IPS-NIHi11 (cell line): ENCODE measurements at places on chromosomes 6 and 20.

GRCh38 chr6:157226026-157226625, 97.2 kb downstream of the TMEM242 start:
- DNase-seq: no peak

- no peak for DNase-seq
Measured at GRCh38 chr20:38186788-38187221, 21.7 kb upstream of the TGM2 start.

- no peak for DNase-seq
Measured at GRCh38 chr6:100999034-100999597, 118.0 kb upstream of the ASCC3 start.

DNA sequence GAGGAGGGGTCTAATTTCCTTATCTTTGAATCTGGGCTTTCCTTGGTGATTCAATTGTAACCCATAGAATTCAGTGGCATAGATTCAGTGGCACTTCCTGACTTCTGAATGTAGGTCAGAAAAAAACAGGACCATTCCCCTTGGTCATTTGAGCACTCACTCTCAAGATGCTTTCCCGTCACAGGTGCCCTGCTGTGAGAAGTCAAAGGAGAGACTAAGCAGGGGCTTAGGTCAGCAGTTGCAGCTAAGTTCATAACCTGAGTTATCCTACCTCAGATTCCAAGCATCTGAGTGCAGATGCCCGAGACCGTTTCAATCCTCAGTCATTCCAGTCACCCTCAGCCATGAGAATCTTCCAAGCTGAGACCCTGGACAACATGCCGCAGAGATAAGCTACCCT, 506.6 kb downstream of the FRK start:
- peak; percentile 17 for DNase-seq

GRCh38 chr6:45488889-45489288, 111.2 kb upstream of the SUPT3H start:
- DNase-seq: no peak

GRCh38 chr6:159074120-159074684, 29.4 kb upstream of the TAGAP start:
- DNase-seq: peak; percentile 84

DNA sequence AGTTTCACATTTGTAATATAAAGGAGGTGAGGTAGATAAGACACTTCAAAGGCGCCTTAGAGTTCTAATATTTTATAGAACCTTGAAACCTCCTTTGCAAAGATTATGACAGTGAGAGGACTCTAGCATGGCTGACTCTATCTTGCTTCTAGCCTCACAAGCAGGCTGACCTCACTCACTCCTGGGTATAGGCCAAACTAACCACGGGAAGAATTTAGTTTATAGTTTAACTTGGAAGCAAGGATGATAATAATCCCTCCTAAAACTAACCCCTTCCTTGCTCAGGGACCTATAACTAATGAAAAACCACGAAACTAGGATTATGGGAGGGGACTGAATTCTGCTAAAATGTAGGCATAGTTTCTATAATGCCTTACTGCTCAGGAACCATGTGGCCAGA, 84.3 kb downstream of the FILIP1 start:
- no peak for DNase-seq
